KG1 (cell line): ENCODE measurements at places on chromosomes 5 and 9.

DNA sequence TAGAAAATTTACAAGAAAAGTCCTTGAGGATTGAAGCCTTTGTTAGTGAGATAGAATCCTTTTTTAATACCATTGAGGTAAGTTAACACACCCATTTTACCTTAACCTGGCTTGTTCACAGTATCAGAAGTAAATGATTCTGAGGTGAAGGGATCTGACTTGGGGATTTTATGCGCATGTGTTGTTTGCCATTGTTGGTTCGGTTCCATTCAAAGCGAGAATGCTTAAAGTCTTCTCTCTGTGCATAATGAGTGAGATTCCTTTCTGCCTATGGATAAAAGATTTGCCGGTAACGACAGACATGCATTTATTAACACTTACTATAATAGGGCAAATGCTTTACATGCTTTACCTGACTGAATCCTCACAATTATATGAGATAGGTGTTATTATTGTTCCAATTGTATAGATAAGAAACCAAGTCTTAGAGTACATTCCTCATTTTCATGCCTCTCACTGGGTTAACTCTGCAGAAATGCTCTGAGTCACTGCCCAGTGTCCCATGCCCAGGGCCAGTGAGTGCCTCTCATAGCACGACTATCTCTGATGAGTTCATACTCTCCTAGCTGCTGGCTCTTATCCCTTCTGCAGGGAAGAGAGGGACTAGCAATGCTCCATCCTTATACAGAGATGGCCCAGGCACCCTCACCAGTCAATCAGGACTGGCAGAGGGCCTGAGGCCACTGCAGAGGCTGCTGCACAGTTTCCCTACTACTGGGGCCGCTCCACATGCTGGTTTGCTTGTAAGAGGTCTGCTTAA, 54.4 kb downstream of the CMYA5 start:
- no peak for DNase-seq

- DNase-seq = no peak
Observed at GRCh38 chr5:55480781-55481180, 54.0 kb downstream of the PLPP1 start.

DNA sequence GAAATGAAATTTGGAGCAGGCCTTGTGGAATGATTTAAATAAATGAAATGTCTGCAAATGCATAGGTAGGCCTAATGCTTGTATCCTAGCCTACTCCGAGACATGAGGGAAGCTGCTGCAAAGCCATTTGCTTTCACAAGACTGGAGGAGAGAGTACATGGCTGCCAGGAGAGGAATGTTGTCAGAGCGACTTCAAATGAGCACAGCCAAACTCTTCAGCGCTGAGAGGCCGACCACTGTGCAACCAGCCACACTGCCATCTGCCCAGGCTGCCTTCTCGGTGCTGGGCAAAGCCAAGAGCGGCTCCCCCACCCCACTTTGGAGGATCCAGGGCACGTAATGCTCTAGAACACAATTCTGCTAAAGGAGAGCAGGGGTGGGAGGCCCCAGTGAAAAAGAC, 122.6 kb downstream of the RASEF start:
- DNase-seq = no peak

- DNase-seq = no peak
Observed at GRCh38 chr5:7673658-7674057, 177.3 kb downstream of the CFAP90 start.

DNA sequence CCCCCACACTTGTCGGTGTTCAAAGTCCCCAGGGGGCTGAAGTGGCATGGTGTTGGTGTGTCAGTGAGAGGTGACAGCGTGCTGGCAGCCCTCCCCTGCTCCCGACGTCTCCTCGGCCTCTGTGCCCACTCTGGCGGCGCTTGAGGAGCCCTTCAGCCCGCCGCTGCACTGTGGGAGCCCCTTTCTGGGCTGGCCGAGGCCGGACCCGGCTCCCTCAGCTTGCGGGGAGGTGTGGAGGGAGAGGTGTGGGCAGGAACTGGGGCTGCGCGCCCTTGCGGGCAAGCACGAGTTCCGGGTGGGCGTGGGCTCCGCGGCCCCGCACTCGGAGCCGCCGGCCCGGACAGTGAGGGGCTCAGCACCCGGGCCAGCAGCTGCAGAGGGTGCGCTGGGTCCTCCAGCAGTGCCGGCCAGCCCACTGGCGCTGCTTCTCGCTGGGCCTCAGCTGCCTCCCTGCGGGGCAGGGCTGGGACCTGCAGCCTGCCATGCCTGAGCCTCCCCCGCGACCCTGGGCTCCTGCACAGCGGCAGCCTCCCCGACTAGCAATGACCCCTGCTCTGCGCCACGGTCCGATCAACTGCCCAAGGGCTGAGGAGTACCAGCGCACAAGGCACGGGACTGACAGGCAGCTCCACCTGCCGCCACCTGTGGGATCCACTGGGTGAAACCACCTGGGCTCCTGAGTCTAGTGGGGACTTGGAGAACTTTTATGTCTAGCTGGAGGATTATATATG, 224.1 kb upstream of the RIOK2 start:
- DNase-seq = no peak

DNA sequence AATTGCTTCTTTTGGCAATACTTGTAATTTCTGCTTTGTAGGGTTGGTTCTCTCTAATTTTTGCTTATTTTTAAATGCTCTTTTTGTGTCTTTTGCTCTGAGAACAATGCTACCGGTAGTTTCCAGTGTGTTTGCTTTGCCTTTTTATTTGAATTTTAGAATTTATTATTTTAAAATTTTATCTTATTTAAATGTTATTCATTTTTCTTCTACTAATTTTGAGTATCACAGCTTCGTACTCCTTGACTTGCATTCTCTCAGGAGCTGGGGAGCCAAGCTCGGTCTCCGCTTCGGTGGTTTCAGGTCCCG, 45.9 kb downstream of the ANXA2R start:
- DNase-seq = no peak

GRCh38 chr9:77827104-77827784, 179.1 kb upstream of the GNA14 start:
- no peak for DNase-seq

GRCh38 chr9:110532908-110533665, 46.5 kb downstream of the SVEP1 start:
- no peak for DNase-seq

DNA sequence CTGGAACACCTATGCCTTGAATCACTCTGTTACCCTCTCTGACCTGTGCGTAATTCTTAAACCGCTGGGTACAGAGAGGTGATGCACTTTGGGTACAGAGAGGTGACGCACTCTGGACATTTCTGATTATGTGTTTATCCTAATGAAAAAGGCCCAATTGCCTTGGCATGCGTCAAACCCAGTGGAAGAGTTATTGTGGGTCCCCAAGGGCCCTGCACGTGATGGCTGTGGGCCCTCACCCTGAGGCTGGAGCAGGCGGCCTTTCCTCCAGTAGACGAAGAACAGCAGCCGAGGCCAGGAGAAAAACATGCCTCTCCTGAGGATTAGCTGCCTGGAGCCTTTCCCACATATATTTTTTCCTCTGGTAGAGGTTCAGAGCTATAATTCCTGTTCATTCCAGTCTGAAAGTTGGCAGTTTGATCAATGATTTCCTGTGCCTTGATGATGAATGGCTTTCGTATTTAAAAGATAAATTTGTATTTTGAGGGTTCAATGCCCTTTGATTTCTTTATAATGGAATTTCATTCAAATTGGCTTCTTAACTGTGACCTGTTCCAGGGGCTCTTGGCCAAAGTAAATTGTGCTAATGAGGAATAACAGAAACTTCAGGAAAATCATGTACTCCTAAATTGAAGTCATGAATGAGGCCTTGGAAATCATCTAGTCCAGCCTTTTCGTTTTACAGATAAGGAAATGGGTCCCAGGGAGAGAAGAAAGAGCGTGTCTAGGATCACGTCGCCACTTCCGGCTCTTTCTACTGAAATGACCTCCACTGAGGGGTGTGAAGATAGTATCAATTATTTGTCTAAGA, 22.8 kb downstream of the ACER2 start:
- no peak for DNase-seq

DNA sequence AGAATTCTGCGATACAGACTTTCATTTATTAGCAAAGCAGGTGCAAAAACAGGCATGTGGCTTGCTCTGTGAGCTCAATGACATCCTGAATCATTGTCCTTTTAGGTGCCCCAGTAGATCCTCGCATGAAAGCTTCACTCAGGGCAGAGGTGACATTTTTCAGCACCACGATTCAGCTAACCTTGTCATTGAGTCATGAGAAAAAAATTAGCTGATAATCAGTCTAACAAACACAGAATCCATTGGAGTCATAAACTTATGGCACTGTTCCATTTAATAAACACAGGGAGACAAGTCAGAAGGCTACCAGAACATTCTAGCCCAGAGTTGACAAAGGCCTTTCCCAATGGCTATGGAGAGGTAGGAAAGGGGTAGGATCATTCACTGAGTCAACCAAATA, 104.8 kb upstream of the RAD23B start:
- no peak for DNase-seq

DNA sequence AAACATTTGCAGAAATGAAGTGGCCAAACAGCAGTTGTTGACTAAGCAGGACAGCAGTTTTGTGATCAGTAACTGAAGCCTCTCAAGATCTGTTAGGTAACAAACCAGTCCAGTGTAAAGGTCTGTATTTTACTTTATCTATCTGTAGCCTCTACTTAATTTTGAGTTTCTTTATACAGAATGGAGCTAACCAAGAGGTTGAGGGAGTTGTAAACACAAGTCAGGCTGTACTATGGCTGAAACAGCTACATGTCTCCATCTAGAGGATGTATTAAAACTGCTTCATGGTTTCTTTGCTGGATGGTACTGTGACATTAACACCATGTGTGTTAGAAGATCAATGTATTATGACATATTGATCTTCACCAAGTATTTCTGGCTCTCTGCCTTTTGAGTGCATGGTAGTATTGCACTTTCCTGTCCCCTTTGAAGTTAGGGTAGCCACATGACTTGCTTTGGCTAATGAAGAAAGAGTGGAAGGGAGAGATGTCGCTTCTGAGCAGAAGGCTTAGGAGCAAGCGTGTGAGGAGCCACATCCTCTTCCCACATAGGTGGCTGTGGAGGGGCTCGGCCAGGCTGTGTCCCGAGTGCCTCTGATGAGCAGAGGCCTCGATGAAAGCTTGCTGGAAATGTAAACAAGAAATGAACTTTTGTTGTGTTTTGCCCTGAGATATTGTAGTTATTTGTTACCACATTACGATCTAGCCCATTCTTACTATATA, 105.6 kb upstream of the PCA3 start:
- peak; percentile 16 for DNase-seq

GRCh38 chr5:122121479-122122465, 7.6 kb upstream of the ZNF474 start:
- no peak for DNase-seq

DNA sequence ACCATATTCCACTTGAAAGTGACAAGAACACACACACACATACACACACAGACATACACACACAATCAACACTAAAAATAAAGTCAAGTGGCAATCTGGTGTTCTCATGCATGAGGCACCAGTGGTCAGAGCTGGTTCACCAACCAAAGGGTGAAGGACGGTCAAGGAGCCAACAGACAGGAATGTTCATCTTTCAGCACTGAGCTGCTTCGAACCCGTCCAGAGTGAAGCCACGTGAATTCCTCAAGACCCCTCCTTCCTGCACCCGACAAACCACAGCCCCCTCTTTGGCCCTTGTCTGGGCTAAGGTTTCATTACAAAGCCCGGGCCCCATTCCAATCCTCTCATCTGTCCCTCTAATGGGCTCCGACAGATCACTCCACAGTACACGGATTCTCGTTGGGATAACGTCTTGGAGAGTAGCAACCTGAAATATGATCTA, 84.5 kb upstream of the SMIM23 start:
- DNase-seq = no peak

- DNase-seq = no peak
Observed at GRCh38 chr5:98111686-98112085, 661.8 kb upstream of the RGMB start.

DNA sequence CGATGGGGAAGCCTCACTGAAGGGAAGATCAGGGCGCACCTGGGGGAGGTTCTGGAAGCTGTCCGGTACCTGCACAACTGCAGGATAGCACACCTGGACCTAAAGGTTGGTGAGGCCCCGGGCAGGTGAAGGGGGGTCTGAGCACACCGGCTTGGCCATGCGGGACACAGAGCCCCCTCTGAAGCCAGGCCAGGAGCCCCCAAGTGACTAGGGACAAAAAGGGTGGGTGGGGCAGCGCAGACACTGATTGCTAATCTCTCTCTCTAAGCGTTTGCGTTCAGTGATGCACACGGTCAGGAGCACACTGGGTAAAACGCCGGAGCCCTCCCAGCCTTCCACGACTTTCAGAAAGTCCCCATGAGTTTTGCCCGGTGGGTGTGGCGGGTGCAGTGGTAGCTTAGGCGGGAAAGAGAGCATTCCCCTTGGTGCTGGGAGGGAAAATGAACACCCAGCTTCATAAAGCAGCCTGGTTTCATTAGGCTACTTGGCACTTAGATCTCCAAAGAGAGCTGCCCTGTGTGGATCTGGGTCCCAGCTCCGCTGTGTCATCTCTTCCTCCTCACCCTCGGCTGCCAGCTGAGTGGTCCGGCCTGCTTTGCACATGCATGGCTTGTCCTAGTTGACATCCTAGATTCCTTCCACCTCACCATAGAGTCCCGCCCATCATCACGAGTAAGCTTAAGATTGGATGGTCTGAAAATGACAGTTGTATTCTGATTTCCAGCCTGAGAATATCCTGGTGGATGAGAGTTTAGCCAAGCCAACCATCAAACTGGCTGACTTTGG, 74.2 kb upstream of the OTULINL start:
- no peak for DNase-seq

DNA sequence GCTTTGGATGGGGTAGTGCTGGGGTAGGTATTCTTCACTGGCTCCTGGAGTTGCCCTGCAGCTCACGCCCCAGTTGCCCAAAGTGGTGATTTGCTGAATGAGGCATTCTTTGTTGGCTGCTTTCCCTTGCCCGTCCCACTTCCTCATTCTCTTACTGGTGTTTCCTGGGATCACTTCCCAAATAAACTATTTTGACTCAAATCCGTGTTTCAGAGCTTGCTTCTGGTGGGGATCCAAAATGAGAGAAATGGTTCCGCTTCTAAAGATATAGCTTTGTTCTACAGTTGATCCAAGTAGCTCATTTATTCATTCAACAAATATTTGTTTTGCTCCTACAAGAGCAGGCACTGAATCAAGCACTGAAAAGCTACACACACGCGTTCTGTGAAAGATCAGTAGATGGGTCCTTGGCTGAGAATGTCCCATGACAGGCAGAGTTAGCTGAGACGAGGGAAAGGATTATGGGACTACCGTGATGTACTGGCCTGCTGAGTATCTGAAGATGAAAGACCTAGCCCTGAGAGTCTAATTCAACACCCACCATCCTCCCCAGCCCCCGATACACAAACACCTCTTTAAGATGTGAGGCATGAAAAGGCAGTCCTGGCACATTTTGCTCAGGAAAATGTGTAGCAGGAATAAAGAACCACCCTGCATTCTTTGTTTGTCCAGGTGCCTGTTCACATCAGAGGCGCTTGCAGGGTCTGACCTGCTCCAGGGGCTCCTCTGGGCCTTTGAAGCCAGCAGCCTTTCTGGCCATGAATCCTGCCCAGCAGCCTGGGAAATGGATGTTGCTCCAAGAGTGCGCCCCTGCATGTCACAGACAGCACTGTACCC, 143.1 kb upstream of the RANBP3L start:
- no peak for DNase-seq

- DNase-seq = peak; percentile 40
Observed at GRCh38 chr9:121455527-121456239, 44.0 kb downstream of the GGTA1 start.
